Stimulated activated CD4-positive, alpha-beta T cell treated with anti-CD3 and anti-CD28 coated beads, TNF-alpha, amount 100 ng/mL, for 48 hours (primary cell): ENCODE measurements at places on chromosomes 5 and 9.

GRCh38 chr9:124366476-124367220 lies 48.6 kb downstream of the PSMB7 start:
- no peak for DNase-seq

DNA sequence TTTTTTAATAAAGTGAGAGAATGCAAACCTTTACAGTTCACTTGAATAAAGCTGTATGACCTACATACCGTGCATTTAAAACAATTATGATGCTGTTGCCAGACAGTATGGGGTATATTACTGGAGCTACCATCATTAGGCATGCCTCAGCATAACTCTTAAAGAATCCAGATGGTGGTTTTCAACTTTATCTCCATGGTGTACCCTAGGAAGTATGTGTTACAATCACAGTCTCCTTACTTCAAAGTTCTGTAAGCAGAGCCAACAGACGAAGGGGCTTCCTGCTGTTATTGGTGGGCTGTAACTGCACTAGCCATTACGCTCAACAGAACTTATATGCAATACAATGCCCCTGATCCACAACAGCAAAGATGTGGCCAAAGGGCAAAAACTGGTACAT lies 803.3 kb downstream of the DTWD2 start:
- DNase-seq, result no peak

DNA sequence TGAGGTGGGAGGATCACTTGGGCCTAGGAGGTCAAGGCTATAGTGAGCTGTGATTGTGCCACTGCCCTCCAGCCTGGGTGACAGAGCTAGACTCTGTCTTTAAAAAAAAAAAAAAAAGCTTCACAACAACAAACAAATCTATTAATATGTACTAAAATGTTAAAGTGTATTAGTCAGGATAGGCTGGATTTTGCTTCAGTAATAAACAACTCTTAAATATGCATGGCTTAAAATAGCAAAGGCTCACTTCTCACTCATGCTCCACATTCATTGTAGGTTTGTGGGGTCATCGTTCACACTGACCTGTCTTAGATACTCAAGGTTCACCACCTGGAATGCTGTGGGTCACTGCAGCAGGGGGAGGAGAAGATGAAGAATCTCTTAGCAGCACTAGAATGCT lies 33.8 kb upstream of the COL15A1 start:
- DNase-seq, result no peak

GRCh38 chr5:17304282-17304681 lies 86.9 kb downstream of the BASP1 start:
- no peak for DNase-seq

GRCh38 chr5:54653956-54654614 lies 136.5 kb downstream of the SNX18 start:
- DNase-seq, result no peak

DNA sequence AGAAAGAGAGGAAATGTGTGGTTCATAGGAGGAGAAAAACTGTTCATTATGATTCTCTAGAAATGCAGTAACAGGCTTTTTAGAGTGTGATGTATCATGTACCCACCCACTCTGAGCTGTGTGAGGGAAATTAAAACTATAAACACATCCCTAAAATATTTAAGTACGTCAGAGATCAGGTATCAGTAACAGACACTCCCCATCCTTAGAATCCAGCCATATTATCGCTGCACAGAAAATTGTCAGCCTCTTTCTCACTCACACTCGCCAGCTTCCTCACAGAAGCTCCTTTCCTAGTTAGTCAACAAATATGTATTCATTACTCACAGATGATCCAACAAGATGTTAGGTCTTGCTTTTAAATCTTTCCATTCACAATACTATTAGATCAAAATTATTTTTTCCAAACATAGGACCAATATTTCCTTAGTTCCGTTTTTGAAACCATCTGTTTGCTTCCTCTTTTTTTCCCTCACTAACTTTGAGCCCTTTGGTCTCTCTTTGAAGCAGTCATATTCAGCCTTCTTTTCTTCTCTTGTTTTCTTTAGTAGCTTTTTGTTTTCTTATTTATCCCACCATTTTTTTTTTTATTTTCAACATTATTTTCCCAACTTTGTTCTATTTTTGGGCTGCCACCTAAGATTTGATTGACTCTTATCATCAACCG lies 13.6 kb upstream of the MAST4 start:
- DNase-seq, result no peak

GRCh38 chr5:109739741-109740728 lies 50.3 kb downstream of the MAN2A1 start:
- no peak for DNase-seq

- DNase-seq, result no peak
These were observed 326.1 kb downstream of the PLK2 start for GRCh38 chr5:58133631-58134296.

DNA sequence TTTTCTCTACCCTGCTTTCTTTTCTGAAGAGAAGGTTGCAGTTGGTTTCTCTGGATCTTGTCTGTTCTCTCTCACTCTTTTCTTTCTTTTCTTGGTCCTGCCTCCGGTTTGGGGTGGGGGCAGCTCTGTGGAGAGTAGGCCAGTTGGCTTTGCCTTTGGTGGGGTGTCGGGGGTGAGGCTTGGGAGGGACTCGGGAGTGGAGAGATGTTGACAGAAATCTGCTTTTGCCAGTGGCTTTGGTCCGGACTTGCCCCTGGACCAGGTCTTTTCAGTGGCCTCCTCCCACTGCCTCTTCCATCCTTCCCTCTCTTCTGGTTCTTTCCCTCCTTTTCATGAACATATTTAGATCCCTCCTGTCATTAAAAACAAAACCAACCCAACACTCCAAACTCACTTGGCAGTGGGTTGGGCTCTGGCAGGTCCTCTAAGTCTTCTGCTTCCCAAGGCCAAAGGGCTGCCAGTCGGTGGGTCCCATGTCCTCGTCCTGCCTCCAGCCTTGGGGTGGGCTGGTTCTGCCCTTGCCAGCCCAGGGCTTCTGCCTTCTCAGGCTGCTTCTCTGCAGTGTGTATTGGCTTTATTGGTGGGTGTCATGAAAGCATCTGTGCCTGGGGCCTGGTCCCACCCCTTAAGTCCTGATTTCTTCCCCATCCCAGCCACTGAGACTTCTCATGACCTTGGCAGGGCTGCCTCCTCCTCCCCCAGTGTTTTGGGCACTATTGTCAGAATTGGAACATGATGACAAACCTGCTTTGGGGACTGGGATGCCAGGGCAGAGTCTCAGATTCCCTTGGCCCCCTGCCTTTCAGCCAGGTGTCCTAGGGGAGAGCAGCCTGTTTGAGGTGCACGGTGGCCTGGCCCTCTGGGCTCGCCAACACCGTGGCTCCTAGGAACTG lies 16.9 kb downstream of the ANKRD33B start:
- DNase-seq, result no peak

- no peak for DNase-seq
These were observed 53.9 kb downstream of the SGCD start for GRCh38 chr5:156380848-156381247.

GRCh38 chr9:137665697-137666512 lies 47.1 kb downstream of the EHMT1 start:
- DNase-seq, result no peak

DNA sequence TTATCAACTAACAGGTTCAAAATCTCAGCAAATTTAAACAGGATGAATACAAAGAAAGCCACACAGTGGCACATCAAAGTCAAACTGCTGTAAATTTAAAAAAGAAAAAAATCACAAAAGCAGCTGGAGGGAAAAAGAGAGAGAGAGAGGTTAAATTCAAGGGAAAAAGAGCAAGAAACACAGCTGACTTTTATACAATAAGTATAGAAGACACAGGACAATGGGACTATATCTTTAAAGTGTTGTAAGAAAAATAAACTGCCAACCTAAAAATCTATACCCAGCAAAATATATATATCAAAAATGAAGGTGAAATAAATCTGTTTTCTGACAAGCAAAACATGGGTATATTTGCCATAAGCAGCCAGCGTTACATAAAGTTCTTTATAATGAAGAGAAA lies 261.5 kb downstream of the TLE1 start:
- DNase-seq, result no peak

DNA sequence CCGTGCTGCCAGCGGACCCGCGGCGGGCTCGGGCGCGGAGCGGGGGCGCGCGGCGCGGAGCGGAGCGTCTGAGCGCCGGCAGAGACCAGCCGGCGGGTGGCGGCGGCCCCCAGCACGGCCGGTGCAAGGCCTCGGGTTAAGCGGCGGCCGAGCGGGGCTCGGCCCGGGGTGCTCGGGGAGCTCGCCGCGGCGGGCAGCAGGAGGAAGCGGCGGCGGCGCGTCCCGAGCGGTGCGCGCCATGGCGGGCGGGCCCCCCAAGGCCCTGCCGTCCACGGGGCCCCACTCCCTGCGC lies 150 bp downstream of the SNX30 start:
- DNase-seq, result no peak

DNA sequence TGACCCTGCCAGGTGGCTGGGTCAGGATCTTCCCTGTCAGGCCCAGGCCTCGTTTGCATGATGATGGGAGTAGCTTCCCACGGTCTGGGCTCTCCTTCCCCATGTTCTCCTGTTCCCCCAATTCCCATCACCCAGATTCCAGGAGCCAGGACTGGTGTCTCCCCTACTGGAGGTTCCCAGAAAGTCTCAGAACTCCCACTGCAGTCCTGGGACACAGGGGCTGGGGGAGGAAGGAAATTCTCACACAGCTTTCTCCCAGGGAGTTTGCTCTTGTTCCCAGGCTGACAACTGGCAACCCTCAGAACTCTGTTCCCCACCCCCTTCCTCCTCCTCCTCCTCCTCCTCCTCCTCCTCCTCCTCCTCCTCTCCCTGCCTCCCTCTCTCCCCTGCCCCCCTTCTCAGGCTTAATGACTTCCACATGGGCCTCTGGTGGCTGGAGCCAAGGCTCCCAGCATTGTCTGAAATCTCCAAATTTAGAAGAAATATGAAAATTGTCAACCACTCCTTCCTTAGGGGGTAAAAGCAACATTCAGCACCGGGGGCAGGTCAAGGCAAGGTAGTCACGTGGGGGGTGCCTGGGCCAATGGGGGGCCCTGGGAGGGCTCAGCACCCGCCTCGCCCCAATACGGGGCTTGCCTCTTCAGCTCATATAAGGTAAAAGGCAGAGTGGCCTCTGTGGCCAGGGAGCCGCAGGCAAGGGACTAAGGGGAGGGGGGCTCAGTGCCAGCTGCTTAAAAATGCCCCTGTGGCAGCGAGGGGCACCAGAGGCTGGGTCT lies 27.3 kb upstream of the IL17B start:
- DNase-seq, result no peak

DNA sequence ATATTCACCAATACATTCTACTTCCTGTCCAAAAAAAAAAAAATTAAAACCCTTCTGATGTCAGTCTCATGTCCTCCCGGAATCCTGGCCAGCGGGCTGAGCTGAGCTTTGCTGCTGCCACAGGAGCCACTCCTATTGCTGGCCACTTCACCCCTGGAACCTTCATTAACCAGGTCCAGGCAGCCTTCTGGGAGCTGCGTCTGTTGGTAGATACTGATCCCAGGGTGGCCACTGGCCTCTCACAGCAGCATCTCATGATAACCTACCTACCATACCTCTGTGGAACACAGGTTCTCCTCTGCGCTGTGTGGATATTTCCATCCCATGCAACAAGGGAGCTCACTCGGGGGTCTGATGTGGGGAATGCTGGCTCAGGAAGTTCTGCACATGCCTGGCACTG lies 21.0 kb upstream of the NPM1 start:
- no peak for DNase-seq

DNA sequence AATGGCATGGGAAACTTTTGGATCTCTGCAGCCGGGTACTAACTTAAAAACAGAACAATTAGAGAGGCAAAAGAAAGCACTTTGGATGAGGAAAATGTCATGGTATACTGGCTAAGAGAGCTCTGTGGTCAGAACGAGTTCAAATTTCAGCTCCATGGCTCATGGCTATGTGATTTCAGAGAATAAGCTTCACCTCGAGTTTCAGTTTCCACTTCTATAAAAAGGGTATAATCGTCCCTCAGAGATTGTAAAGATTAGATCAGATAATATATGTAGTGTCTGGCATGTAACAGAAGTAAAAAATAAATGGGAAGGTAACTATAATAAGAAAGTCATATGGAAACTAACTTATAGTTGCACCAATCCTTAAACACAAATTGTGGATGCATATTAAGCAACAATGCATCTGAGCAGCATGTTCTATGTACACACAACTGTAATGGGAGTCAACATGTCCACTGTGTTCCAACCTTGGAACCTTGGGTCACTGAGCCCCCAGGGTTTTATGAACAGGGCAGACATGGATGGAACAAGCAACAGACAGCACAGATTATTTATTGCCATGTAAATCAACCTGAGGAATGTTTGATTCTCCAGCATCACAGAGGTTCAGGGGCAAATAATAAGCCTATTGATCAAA lies 145.4 kb downstream of the MAPKAP1 start:
- DNase-seq, result no peak

GRCh38 chr5:68028131-68028727 lies 187.3 kb upstream of the PIK3R1 start:
- DNase-seq, result no peak

DNA sequence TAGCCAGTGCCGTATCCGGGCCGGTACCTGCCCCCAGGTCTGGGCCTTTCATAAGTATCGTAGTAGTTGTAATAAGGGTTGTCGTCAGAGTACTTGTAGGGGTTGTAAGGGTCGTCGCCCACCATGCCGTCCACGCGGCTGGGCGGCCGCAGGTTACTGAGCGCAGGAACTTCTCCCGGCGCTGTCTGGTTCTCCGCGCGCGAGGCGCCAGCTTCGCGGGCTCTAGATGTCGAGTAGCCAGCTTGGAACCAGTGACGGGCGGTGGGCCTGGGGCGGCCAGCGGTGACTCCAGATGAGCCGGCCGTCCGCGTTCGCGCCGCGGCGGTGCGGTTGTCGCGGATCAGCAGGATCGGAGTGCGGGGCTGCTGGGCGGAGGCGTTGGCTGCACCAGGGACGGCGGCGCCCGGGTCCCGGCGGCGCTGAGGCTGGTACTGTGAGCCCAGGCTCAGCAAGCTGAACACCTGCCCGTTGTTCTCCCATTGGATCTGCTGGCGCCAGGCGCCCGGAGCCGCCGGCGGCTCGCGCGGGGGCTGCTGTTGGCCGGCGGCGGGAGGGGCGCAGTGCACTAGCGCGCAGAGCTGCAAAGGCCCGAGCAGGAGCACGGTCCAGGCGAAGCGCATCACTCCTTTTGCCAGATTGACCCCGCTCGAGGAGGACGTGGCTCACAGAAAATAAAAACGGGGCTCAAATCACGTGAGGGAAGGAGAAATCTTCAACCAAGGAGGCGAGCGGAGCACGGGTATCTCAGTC lies 518 bp downstream of the LOX start:
- no peak for DNase-seq

- DNase-seq, result no peak
These were observed 217.8 kb upstream of the TLE4 start for GRCh38 chr9:79353856-79354520.

DNA sequence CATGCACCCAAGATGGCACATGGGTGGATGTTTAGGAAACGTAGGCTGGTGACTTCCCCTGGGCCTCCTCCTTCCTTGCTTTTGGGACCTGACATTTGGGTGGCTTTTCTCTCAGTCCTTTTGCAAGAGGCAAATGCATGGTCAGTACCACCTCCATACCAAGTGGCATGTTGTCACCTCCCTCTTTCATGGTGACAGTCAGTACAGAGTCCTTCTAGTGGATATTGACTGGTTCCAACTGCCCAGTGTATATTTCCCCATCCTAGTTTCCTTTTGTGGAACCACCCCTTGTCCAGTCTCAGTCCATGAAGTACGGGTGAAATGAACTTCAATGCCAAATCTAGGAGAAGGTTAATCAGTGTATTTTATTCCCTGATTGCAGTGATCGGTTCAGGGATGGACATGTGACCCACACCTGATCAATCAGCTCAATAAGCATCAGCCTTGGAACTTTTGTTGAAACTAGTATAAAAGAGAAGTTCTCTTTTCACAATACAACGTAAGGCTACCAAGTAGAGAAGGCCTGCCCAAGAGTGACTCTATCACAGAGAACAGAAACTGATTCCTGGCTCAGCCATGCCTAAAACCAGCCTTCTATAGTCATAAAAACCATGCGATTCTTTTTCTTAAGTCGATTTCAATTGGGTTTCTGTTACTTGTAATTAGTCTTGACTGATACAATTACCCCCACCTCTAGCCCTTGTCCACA lies 143.4 kb upstream of the KLF9 start:
- no peak for DNase-seq
